Pancreas (tissue), 10 donors: ENCODE measurements at places on chromosomes 6 and 20. TPM values are rescaled to one million over a fixed set of nuclear protein-coding genes. Genes with fewer than 3 reads are reported as not detected.

PEX7 gene
- 9.3 TPM for total RNA-seq

VSTM2L gene
- total RNA-seq = 1.9 TPM

TBCC gene
- total RNA-seq = 6.9 TPM

PBOV1 gene
- not detected for total RNA-seq

BMP2 gene
- 6.0 TPM for total RNA-seq

SLC17A1 gene
- not detected for total RNA-seq

HLA-DQB2 gene
- 0.47 TPM for total RNA-seq

HRH3 gene
- not detected for total RNA-seq

GRCh38 chr20:15890407-15890982 is 682.8 kb downstream of the KIF16B start:
- no peaks in the 10 kb centered on the region for H3K36me3 ChIP-seq
- no peaks in the 10 kb centered on the region for H3K4me1 ChIP-seq
- H3K27ac ChIP-seq = no peak overlapping the region
- DNase-seq = no peak
- H3K4me3 ChIP-seq = no peak overlapping the region

- no peaks in the 10 kb centered on the region for H3K4me1 ChIP-seq
- H3K4me3 ChIP-seq = no peak overlapping the region
- H3K27me3 ChIP-seq = no peaks in the 10 kb centered on the region
- DNase-seq = no peak
- H3K27ac ChIP-seq = no peak overlapping the region
Observed at GRCh38 chr6:135113860-135114259, 59.2 kb upstream of the HBS1L start.

DNA sequence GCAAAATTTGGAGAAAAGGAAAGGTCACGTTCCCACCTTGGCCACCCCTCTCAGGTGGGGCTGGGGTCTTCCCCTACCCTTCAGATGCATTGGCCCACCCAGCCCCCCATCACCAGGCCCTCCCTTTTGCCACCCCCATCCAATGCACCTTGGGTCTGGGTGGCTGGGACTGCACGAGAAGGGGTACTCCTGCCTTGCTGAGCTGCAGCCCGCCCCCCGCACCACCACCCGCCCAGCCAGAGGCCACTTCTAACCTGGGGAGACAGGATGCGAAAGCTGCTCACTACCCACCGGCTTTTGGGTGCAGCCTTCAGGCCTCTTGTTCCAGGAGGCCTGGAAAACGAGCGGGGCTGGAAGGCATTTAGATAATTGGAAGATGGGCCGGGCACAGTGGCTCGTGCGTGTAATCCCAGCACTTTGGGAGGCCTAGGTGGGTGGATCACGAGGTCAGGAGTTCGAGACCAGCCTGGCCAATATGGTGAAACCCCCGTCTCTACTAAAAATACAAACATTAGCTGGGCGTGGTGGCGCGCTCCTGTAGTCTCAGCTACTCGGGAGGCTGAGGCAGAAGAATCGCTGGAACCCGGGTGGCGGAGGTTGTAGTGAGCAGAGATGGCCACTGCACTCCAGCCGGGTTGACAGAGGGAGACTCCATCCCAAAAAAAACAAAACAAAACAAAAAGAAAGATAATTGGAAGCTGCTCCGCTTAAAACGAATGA is 1.2 kb upstream of the CDC25B start:
- no peaks in the 10 kb centered on the region for H3K4me1 ChIP-seq
- no peaks in the 10 kb centered on the region for H3K27me3 ChIP-seq
- peak; percentile 62 for DNase-seq
- H3K27ac ChIP-seq = peak overlapping the region; percentile 59
- H3K36me3 ChIP-seq = no peaks in the 10 kb centered on the region
- H3K4me3 ChIP-seq = no peak overlapping the region

DNA sequence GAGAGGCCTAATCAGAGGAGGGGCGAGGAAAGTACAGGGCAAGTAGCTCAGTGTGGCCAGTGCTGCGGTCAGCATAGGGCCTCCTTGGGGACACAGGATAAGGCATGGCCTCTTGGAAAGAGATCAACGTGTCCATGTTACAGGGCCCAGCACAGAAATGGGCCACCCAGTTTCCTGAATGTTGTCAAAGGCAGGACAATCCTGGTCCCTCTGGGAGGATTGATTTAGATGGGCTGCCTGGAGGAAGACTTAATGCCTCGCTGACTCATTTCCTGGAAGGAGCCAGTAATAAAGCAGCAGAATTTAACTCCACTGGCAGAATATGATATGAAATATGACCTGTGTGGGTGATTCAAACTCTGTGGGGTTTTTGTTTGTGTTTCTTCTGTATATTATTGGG is 16.6 kb downstream of the DDO start:
- no peak overlapping the region for H3K27ac ChIP-seq
- no peaks in the 10 kb centered on the region for H3K27me3 ChIP-seq
- no peaks in the 10 kb centered on the region for H3K4me1 ChIP-seq
- no peak for DNase-seq
- no peaks in the 10 kb centered on the region for H3K36me3 ChIP-seq

GRCh38 chr6:111989743-111990142 is 64.2 kb upstream of the CCN6 start:
- no peaks in the 10 kb centered on the region for H3K27me3 ChIP-seq
- no peak overlapping the region for H3K4me3 ChIP-seq
- H3K4me1 ChIP-seq = no peaks in the 10 kb centered on the region
- H3K27ac ChIP-seq = no peak overlapping the region
- no peaks in the 10 kb centered on the region for H3K36me3 ChIP-seq
- DNase-seq = no peak

- no peaks in the 10 kb centered on the region for H3K4me1 ChIP-seq
- no peaks in the 10 kb centered on the region for H3K27me3 ChIP-seq
- DNase-seq = no peak
Observed at GRCh38 chr20:57728762-57729161, 18.9 kb upstream of the PMEPA1 start.

DNA sequence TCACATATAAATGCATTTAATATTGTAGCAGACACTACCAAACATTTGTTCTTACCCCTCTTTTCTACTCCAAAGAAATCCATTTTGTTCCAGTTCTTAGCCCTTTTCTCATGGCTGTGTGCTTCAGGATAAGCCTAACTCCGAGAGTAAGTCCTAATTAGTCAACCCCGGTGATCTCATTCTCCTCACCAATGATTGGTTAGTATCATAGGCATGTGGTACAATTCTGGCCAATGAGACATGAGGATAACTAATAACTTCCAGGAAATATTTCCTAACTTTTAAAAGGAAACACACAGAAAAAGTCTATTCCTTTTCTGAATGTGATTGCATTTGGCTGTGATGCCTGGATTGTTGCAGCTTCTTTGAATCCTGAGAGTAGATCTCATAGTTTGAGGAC is 116.0 kb downstream of the GPR63 start:
- no peaks in the 10 kb centered on the region for H3K27me3 ChIP-seq
- no peaks in the 10 kb centered on the region for H3K36me3 ChIP-seq
- H3K27ac ChIP-seq = no peak overlapping the region
- no peaks in the 10 kb centered on the region for H3K4me1 ChIP-seq

- no peak overlapping the region for H3K4me3 ChIP-seq
- H3K4me1 ChIP-seq = no peaks in the 10 kb centered on the region
- no peaks in the 10 kb centered on the region for H3K27me3 ChIP-seq
- peak; percentile 61 for DNase-seq
- H3K27ac ChIP-seq = no peak overlapping the region
- H3K36me3 ChIP-seq = no peaks in the 10 kb centered on the region
Observed at GRCh38 chr20:48722737-48723191, 105.0 kb downstream of the PREX1 start.

DNA sequence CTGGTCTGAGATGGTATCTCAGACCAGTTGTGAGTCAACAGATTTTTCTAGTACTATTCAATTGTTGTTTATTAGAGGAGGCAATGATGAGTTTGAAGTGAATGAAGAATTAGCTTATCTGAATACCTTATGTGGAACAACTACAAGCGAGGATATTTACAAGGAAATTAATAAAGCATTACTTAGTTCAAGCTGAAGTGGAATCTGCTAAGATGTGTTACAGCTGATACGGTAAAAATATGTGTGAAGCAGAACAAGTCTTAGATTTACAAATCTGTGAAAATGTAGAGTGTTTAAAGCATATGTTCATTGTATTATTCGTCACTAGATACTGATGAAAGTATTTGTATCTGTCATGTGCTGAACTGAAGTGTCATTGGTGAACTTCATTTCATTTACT is 272.4 kb downstream of the CDKAL1 start:
- no peaks in the 10 kb centered on the region for H3K36me3 ChIP-seq
- H3K27me3 ChIP-seq = no peaks in the 10 kb centered on the region
- no peak for DNase-seq
- no peak overlapping the region for H3K4me3 ChIP-seq
- no peaks in the 10 kb centered on the region for H3K4me1 ChIP-seq

DNA sequence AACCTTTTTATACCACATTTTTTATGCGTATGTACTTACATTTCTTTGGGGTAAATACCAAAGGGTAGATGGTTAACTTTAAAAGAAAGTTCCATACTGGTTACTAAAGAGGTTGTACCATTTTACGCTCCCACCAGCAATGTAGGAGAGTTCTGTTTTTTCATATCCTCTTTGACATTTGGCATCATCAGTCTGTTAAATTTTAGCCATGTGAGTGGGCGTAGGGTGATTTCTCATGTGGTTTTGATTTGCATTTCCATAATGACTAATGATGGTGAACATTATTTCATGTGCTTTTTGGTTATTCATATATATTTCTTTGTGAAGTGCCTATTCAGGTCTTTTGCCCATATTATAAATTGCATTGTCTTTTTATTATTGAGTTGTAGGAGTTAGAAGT is 194.2 kb downstream of the PRL start:
- DNase-seq = no peak
- H3K4me3 ChIP-seq = no peak overlapping the region
- no peaks in the 10 kb centered on the region for H3K4me1 ChIP-seq
- peaks cover 2% of the 10 kb centered on the region for H3K27me3 ChIP-seq
- no peaks in the 10 kb centered on the region for H3K36me3 ChIP-seq
- no peak overlapping the region for H3K27ac ChIP-seq

GRCh38 chr20:20051767-20052073 is 546 bp downstream of the CRNKL1 start:
- peaks cover 30% of the 10 kb centered on the region for H3K36me3 ChIP-seq
- peak overlapping the region; percentile 74 for H3K27ac ChIP-seq
- no peak for DNase-seq
- peak overlapping the region; percentile 95 for H3K4me3 ChIP-seq
- no peaks in the 10 kb centered on the region for H3K27me3 ChIP-seq
- H3K4me1 ChIP-seq = peaks cover 11% of the 10 kb centered on the region

GRCh38 chr20:21557241-21558020 is 43.6 kb upstream of the NKX2-2 start:
- H3K27me3 ChIP-seq = no peaks in the 10 kb centered on the region
- no peak for DNase-seq
- no peaks in the 10 kb centered on the region for H3K4me1 ChIP-seq
- H3K36me3 ChIP-seq = no peaks in the 10 kb centered on the region
